ENCODE measurements at places on chromosomes 2 and 18.

DNA sequence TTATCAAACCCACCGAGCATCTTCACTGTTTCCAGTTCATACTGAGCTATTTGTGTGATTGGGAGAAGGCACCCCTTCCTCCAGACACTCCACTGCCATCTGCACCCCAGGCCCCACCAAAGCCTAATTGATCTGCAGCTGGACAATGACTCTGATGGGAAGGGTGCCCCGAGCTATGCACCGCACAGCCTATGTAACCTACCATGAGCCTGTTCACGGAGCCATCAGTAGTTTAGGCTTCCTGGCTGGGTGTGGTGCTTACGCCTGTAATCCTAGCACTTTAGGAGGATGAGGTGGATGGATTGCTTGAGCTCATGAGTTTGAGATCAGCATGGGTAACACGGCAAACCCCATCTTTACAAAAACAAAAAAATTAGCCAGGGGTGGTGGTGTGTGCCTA, 17.8 kb upstream of the ASAP2 start:
- DNase-seq = no peak

- DNase-seq = peak; percentile 7
Measured at GRCh38 chr2:20452551-20452950, 5.7 kb downstream of the RHOB start.

GRCh38 chr18:79682481-79682880, 2.9 kb downstream of the CTDP1 start:
- no peak for DNase-seq

DNA sequence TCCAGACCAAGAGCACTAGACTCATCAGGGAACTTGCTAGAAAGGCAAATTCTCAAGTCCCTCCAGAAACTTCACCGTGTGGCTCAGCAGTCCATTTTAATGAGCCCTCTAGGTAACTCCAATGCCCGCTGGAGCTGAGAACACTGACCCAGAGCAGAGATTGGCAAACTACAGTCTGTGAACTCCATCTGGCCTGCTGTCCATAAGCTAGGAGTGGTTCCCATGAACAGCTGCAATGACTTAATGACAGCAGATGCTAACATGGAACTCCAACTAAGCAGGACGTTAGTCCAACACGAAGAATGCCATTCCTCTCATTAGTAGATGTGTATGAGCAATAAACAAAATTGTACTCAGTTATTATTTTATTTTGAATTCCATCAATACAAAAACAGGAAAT, 371.9 kb downstream of the STK39 start:
- DNase-seq = no peak

- DNase-seq = no peak
Measured at GRCh38 chr2:46385786-46386577, 88.8 kb downstream of the EPAS1 start.

GRCh38 chr2:216803791-216804190, 56.1 kb downstream of the TNP1 start:
- no peak for DNase-seq

DNA sequence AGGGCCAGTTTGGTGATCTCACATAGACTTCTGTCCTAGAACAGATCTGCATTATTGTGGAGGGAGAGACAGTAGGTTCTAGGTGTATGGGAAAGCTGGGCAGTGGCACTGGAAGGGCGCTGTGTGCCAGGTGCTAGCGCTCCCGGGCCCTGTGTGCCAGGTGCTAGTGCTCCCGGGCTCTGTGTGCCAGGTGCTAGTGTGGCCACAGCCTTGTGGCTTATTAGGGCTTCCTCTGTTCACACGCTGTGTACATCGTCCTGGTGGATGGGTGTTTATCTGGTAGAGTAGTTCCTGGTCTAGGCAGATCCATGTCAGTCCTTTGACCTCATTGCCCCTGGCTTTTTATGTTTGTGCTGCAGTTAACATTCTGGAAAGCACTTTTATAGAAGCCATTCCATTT, 263.4 kb downstream of the AGAP1 start:
- no peak for DNase-seq

DNA sequence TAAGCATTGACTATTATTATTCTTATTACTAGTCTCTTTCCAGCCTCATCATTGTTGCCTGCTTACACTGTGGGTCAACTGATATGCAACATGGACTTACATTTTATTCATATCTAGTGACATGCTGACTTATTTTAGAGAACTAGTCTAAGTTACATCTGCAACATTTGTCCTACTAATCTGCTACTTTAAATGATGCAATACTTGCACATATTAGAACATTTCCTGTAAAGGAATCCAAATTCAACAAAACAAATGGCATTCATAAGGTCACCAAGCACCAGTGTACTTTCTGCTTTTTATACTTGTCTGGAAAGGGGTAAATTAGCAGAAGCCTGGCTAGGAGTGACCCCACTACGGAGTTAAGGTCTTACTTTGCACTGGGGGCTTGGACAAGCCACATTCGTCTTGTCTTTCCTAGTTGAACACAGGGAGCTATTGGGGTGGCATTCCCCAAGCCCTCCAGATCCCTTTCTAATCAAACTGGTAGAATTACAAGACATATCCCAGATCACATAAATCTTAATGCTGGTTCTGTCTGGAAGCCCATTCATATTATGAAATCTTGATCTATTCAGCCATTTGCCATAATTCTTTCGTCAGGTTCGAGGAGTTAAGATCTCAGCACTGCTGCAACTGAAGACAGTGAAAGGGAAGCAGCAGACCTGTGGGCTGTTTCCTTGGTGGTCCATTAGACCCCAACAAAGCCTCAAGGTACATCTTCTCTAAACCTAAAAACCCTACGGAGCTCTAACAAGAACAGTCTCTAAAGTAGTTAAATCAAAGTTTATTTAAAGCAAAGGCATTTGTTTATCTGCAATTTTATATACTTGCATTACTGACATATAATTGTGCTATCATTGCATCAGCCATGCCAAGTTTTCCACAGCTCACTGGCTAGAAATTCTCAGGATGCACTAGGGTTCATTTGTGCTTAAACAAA, 49.9 kb upstream of the RTN4 start:
- DNase-seq = no peak

GRCh38 chr2:140063356-140063755, 1283.2 kb upstream of the NXPH2 start:
- DNase-seq = no peak

DNA sequence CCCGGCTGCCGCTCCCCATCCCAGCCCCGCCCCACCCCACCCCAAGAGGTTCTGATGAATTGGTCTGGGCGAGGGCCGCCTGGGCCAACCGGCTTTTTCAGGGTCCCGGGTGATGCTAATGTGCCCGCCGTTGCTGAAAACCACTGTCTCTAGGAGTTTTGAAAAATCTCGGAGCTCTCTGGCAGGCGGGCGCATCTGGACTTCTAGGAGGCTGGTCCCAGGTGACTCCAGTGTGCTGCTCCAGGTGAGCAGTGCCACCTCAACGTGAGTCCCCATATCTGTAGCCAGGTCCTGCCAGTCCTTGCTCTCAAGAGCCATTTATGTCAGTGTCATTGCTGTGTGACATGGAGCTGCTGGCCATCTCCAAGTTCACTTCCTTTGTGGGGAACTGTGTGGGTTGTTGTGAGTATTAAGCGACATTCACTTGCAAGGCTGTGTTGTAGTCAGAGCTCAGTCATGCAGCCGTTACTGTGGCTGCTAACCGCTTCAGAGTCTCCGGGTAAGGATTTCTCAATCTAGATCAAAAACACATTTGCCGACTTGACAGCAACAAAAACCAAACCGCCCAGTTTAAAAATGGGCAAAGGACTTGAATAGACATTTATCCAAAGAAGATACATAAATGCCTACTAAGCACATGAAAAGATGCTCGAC, at the start of gene RFX8:
Gene RFX8 (minus strand): TSS at position 382 of the 654 bp plus-strand sequence. CDS start 8,264 bp downstream, outside the sequence.
- DNase-seq = peak; percentile 84

GRCh38 chr2:223723954-223724411, 113.4 kb downstream of the AP1S3 start:
- DNase-seq = no peak

DNA sequence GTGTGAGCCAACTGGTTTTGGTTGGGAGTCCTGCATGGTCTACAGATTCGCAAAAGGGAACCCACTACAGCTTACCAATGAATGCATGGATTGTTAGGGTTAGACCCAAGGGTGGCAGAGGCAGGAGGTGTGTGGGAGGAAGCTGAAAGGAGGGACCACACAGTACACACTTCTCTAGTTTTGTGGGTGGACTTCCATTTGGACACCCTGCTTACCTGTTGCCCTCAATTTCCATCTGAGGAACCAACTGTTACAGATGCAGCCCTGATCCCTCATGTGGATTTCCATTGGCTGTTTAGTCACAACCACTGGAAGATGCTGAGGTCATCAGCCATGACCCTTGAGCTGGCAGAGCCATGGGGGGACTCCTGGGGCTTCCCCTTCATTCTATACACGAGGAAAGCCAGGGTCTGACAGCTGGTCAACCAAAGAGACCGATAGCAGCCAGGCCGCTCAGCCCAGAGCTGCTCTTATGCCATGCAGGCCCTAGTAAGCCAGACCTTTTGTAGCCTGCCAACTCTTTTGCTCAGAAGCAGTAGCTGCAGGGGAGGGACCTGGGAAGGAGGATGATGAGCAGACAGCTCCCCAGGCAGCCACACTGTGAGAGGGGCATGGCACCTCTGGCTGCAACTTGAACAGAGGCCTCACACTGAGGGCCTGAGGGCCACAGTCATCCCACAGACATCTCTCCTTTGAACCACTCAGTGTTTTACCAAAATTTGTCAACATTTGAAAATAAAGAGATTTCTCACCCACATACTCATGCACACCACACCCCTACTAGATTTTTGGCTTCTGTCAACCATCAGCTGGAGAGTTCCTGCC, 162.1 kb downstream of the SETBP1 start:
- no peak for DNase-seq

GRCh38 chr2:200624658-200625057, 38.8 kb downstream of the AOX1 start:
- no peak for DNase-seq

GRCh38 chr2:175002547-175003274, 2.5 kb downstream of the CHN1 start:
- no peak for DNase-seq

GRCh38 chr2:117979911-117980701, 33.8 kb downstream of the CCDC93 start:
- no peak for DNase-seq

- no peak for DNase-seq
Measured at GRCh38 chr18:60892855-60893254, 440.4 kb upstream of the CDH20 start.

DNA sequence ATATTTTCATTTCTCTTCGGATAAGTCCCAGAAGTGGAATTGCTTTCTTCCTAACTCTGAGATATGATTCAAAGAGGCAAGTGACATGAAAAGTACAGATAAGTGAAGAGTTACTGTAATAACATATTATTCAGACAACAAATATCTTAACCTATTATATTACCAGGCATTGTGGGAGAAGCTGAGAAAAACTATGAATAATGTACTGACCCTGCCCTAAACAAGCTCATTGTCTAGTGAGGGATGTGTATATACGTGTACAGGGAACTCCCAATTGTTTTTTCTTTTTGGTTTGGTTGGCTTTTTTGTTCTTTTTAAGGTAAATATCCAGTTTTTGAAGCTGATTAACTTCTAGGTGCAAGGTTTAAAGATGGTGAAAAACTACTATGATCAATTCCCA, 26.5 kb downstream of the NCKAP1 start:
- DNase-seq = no peak

DNA sequence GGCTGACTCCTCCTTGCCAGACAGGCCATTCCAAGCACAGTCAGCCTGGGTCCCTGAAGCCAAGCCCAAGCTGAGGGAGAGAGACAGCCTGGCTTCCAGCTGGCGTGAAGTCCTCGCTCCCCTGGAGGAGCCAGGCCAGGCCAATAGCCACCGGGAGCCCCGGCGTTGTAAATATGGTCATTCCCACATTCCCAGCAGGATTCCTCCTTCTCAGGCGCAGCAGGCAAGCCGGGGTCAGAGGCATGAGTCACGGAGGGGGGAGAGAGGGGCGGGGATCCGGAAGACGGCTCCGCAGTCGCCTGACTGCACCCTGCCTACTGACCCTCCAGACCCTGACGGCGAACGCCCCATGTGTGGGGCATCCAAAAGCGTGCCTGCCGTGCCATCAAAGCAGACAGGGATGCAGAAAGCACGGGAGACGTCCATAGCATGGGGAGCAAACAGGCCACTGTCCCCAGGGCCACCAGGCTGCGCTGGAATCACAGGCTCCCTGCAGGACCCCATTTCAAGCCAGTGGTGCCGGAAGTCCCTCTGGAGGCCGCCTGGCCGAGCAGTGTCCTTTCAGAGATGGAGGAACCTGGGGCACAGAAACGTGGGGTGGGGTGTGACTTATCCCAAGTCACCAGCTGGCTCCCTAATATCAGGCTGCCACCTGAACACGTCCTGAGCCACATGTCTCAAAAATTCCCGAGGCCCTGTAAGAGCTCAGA, 48.2 kb downstream of the TWIST2 start:
- DNase-seq = no peak

GRCh38 chr2:79971807-79972206, 332.7 kb downstream of the LRRTM1 start:
- DNase-seq = no peak

- peak; percentile 75 for DNase-seq
Measured at GRCh38 chr18:63074981-63075404, 244.6 kb downstream of the BCL2 start.

DNA sequence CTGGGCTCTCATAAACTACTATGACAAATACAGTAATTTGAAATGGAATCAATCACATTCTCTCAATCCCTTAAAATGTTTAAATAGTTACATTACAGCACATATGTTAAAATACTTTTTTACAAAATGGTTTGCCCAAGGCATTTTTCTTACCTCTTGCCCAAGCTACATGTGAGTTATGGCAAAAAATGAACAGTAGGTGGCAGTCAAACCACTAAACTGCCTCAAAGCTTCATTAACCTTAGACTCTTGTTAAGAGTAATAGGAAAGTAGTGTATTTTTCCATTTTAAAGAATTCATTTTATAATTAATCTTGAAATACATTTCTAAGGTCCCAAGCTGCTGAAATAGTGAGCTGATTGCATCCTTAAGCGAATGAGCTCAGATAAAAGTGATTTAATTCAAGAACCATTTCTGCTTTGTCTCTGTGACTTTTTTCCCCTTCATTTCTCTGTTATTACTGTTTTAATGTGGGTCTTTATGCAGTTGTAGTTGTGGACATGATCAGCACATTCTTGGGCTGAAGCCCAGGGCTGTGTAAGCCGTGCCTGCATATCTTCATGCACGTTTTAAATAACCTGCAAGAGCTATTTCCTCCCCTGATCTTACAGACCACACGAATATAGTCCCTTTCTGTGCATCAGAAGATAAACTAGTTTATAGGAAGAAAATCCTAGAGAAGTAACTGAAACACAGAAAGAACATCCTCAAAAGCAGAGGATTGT, 311.8 kb downstream of the LNPK start:
- no peak for DNase-seq

DNA sequence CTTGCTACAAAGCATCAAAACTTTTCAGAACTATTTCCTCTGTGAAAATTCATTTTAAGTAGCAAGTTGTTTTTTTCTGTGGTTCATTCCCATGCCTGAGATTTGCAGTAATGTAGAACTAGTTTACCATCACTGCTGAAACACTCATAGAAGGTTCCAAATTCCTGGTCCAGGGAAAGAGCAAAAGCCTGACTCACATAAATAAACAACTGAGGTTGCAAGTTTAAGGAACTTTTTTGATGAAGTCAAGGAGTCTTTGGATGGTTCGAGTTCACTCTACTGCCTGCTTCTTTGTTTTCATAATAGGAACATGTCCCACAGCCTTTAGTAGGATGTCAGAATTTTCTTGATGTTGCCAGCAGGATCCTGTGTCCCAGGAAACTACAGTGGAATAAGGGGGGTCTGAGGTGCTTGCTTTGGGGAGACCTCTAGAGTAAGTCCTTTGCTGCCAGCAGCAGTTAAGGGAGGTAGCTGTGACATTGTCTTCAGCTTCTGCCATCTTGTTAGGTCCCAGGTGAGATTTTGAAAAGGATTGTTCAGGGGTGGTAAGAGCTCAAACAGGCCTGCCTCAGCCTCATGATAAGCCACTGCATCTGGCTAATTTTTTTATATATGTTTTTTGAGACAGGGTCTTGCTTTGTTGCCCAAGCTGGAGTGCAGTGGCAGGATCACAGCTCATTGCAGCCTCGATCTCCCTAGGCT, 43.9 kb downstream of the ACSL3 start:
- DNase-seq = no peak

Measured in activated CD4-positive, alpha-beta memory T cell treated with anti-CD3 and anti-CD28 coated beads for 36 hours (primary cell).